ENCODE measurements at places on chromosomes 4 and X.

- no peak for DNase-seq
Observed at GRCh38 chr4:18390655-18391353, 369.2 kb upstream of the LCORL start.

GRCh38 chrX:47158131-47158530 lies 13.1 kb downstream of the RBM10 start:
- no peak for DNase-seq

GRCh38 chrX:35680940-35681346 lies 117.2 kb upstream of the MAGEB16 start:
- DNase-seq: no peak

- no peak for DNase-seq
Observed at GRCh38 chr4:8189551-8190466, 9.3 kb upstream of the SH3TC1 start.

DNA sequence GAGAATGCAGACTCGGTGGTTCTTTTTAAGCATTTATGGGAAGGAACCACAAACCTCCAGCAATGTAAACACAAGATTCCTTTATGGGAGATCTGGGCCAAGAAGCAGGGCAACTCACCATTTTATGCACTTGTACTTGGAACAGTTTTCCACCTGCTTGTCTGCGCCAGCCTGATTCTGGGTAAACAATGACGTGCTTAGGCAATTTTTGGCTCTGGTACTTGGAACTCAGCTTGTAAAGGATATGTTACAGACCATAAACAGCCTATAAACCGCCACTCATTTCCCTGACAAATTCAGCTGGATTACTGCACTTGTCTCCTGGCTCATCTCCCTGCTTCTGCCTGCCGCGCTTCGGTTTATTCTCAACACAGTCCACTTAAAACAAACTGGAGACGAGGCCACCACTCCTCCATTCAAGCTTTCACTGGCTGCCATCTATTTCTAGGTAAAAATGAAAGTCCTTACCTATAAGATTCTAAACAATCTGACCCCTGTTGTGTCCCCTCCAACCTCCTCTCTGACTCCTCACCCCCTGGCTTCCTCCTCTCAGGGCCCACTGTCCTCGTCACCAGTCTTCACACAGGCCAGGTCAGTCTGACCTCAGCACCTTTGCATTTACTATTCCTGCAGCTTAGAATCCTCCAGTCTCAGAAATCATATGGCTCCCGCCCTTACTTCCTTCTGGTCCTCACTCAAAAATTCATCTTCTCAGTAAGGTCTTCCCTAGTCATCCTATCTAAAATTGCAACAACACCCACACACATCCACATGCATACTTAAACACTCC lies 205.9 kb upstream of the GALNT7 start:
- peak; percentile 48 for DNase-seq

DNA sequence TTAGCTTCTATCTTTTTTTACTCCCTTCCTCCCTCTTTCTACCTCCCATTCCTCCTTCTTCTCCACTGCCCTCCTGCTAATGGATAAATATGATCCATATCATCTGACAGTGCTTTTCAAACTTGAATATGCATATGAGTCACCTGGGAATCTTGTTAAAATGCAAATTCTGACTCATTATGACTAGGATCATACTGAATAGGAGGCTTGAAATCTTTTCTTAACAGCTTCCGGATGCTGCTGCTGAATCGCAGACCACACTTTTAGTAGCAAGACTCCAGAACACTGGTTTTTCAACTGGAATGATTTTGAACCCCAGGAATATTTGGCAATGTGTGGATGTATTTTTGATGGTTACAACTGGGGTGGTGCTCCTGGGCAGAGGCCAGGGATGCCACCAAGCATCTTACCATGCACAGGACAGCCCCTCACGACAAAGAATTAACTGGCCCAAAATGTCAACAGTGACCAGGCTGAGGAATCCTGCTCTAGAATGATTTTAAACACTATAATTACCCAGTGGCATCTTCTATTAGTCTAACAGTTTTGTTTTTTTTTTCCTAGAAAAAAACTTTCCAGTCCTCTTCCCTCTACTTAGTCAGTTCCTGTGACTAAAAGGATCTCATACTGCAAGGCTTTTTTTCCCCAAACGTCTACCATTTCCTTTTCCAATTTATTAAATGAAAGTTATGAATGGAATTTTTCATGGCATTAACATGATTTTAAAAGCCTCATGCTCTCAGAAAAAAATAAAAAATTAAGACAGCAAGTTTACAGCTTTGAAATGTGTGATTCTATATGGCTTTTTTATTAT lies 10.6 kb upstream of the PYURF start:
- DNase-seq: no peak

DNA sequence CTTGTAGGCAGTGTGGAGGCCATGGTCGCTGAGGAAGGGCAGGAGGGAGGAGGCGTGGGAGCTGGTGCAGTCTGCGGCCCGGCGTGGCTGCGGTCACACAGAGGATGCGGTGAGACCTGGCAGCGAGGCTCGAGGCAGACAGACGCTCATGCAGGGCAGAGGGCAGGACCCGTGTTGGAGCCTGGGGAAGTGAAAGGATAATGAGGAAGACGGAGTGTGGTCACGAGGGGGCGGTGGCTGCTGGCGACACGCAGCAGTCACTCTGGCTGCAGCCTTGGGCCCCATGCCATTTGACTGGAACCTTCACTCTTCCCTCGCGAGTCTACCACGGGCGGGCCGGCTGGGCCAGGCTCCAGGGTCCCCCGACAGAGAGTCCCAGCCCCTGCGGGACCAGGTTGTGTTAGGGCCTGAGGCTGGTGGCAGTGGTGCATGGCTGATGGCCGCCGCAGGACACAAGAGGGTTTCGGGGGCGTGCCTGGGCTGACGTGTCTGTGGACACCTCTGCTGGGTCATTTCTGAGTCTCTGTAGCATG lies 68.8 kb upstream of the HGFAC start:
- DNase-seq: no peak

DNA sequence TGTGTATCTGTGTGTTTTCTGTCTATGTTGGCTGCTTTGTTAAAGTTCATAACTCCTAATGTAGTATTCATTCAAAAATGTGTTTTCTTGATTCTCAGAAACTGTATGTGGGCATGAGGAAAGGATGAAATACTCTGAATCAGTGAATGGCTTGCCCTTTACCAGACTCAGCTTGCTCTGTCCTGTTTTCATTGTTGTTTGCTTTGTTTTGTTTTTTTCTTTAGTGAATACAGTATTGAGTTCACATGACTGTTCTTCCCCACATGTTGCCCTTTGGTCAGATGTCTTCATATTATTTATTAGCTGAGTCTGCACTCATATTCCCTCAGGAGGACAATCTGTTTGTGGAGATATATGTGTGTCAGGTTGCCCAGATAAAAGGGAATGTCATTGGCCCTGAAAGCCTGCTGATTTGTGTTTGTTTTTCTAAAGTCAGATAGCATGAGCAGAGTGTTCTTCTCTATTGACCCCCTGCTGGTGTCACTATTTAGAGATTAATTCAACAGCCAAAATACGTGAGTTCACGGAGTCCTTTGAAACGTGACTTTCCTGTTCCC lies 1184.4 kb downstream of the RPA4 start:
- no peak for DNase-seq

- DNase-seq: no peak
Observed at GRCh38 chr4:148692242-148692641, 250.0 kb upstream of the NR3C2 start.

DNA sequence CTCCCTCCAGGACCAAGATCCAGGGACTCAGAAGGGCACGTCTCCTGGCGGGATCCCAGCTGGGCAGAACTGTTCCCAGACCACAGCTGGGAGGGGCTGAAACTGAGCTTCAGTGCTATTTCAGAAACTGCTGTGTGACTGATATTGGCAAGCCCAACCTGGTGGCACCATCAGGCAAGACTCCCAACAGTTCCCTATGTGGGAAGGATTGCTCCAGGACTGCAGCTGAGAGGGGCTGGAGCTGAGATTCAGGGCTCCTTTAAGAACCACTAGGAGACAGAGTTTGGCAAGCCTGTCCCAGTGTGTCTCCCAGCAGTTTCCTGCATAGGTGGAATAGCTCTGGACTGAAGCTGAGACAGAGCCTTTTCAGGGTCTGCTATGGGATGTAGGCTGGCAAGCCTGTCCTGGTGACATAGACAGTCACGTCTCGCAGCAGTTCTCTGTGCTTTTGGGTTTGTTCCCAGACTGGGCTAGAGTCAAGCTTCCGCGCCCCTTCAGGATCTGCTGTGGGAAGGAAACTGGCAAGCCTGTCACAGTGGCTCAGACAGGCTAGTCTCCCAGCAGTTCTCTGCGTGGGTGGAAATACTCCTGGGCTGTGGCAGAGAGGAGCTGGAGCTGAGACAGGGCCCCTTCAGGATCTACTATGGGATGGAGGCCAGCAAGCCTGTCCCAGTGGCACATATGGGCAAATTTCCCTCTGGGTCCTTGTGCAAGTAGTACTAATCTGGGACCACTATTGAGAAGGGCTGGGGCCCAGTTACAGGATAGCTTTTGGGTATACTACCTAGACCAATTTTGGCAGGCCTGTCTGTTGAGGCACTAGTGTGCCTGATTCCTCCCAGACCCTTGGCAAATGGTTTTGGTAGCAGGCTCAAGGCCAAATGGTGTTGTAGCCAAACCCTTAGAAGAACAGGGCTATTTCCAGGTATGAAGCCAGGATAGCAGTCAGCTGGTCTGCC lies 20.2 kb upstream of the MED14 start:
- no peak for DNase-seq

DNA sequence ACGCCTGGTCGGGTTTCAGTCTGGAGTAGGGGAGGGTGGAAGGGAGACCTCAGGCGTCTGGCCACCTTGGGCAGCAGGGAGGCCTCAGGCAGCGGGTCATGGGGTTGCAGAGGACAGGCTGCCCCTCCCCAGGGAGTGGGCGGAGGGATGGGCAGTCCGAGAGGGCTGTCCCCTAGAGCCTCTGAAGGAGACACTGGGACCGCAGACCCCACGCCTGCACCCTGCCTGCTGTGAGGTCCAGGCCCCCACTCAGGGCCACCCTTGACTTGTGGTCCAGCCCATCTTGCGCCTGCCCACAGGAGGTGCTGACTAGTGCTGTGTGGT lies 16.5 kb downstream of the FGFRL1 start:
- DNase-seq: no peak

DNA sequence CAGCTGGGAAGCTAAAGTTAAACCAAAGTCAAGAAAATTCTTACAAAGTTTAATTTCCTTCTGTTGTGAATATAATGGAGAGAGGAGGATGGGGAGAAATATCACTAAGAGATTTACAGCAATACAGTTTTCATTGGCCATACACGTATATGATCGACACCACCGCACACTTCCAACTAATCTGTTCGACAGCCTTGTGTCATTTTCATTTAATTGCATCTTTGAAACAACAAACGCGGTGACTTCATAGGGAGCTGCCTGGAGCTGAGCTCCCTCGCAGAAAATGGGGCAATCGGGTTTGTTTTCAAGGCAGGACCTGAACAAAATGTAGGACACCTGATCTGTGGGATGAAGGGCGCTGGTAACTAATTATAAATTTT lies 1.3 kb downstream of the PTPN13 start:
- DNase-seq: no peak

DNA sequence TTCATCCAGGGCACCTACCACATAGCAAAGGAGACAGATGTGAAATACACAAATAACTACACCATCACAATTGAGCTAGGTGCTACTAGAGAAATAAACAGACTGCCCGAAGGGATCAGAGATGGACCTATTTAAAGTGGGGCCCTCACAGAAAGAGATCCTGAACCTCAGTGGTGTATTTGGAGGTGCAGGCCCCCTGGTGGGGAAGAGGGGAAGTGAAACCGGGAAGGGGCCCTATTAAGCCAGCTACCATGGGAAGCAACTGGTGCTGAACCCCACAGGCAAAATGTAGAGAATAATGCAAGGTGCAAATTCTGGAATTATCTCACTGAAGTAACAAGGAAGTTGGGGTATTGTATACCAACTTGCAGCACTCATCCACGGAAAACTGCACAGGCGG lies 78.6 kb upstream of the FAM9A start:
- DNase-seq: no peak

DNA sequence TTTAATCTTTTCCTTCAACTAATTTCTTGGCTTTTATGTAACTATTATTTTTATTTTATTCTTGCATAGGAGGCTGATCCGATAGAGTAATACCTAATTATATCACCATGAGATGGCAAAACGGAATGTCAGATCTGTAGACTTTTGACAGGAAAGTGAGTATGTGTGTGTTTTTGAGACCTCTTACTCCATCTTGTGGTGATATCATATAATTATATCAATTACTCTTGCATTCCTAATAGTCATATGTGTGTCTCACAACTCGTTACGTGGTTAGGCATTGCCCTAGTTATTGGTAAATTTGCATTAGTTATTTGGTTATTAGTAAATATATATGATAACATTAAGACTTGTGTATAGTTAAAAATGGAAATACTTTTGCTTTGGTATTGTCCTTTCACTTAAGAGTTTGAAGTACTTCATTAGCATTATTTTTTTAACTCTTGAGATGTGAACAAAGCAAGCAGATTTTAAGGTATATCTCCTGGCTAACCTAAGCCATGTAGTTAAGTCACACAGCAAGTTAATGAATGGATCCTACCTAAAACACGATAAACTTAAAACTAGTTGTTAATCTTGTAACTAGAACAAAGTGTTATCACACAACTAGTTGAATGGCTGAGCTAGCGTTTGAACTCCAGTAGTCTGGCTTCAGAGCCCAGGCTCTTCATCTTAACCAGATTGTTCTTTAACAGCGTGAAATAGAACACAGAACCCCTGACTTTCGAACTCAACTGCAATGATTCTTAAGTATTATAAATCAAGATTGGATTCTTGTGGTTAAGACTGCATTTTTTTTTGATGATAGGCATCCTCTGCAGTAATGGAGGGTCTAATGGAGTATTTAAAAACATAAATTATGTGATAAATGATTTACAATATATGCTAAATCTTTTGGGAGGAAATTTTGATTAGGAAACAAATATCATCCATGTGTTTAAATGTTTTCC lies 67.1 kb downstream of the PGRMC2 start:
- no peak for DNase-seq

DNA sequence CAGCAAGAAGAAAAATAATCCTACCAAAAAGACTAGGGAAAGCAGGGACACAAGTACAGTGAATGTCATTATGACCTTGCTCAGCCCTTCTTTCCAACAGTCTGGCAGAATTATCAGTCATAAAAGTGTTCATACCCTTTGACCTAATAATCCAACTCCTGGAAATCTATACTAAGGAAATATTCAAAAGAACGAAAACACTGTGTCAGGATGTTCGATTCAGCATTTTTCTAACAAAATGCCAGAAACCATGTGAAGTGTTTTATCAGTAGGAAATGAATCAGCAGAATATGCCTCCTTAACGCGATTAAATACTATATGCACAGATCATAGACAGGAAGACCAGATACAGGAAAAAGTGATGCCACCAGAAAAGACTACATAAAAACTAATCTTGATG lies 16.2 kb upstream of the S100G start:
- no peak for DNase-seq

- peak; percentile 100 for DNase-seq
Observed at GRCh38 chr4:15681372-15682241, at the start of gene FAM200B. Gene FAM200B, plus strand, starts transcription at chr4:15681827. Its CDS starts 5,151 bp downstream, at chr4:15686978.

- no peak for DNase-seq
Observed at GRCh38 chr4:152408514-152409327, 127.2 kb downstream of the FBXW7 start.

DNA sequence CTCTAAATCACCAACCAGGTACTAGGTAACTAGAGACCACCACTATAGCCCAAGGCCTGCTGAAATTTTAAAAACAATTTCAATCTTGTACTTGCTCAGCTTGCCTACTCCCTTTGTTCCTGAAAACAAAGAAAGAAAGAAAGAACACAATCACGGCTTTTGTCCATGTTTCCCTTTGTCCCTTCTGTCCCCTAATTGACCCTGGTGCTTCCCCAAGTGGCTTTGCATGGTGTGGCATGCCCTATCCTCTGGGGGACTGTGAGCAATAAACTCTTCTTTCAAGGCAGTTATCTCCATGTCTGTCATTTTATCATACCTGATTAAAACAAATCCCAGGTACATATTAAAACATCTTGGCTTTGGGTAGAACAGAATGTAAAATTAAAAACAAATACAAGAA lies 94.8 kb downstream of the ARSJ start:
- no peak for DNase-seq

Measured in T1000 (cell line).